Activated T-cell treated with anti-CD3 and anti-CD28 coated beads, Interleukin-2, amount 50 U/mL, for 1 hour (primary cell): ENCODE measurements at places on chromosomes 1 and 21.

- no peak for DNase-seq
Measured at GRCh38 chr1:192342842-192343241, 26.1 kb downstream of the RGS21 start.

- no peak for DNase-seq
Measured at GRCh38 chr1:18542351-18542750, 61.6 kb downstream of the KLHDC7A start.

GRCh38 chr1:26706315-26706714 is 10.5 kb downstream of the ARID1A start:
- DNase-seq, result no peak

DNA sequence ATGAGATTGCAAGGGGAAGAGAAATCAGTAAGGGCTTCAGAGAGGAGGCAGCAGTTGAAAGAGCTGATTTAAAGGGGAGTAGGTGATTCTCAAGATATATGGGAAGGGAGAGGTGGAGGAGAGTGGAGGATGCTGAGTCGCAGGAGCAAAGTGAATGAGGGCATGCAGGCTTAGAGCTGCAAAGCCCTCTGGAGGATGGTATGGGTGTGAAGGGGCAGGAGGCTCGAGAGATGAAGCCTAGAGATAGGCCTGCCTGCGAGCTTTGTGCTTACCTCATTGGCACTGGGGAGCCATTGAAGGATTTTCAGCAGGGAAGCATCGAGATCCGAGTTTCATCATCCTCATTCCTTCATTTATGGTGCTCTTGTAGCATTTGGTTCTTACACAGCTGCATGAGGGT is 15.8 kb upstream of the SH2D2A start:
- DNase-seq, result no peak

GRCh38 chr1:244394826-244395765 is 56.6 kb downstream of the ADSS2 start:
- no peak for DNase-seq

DNA sequence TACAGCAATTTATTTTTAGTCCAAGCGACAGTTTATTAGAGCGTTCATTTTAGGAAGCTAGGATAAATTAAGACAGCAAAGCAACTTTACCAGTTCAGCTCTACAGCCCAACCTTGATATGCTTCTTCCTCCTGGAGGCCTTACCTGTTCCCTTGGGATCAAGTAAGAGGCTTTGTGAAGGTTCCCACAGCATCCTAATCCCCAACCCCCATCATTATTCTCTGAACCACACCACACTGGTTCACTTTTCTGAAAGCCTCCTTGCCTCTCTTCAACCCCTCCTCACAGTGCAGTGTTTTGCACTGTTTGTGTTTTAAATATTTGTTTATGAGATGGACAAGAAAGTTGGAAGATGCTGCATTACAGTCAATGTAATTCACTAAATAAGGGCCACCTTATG is 126.3 kb upstream of the CXADR start:
- DNase-seq, result no peak

DNA sequence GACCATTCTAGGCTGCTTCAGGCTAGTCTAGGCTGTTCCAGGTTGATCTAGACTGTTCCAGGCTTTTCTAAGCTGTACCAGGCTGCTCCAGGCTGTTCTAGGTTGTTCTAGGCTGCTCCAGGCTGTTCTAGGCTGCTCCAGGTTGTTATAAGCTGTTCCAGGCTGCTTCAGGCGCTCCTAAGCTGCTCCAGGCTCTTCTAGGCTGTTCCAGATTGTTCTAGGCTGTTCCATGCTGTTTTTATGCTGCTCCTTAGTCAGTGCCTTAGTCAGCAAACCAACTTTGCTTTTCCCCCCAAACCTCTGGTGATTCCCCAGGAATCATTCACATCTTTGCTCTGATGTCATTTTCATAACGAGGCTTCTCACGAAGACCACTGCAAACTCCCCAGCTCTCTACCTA is 171.4 kb upstream of the GALNT2 start:
- no peak for DNase-seq

DNA sequence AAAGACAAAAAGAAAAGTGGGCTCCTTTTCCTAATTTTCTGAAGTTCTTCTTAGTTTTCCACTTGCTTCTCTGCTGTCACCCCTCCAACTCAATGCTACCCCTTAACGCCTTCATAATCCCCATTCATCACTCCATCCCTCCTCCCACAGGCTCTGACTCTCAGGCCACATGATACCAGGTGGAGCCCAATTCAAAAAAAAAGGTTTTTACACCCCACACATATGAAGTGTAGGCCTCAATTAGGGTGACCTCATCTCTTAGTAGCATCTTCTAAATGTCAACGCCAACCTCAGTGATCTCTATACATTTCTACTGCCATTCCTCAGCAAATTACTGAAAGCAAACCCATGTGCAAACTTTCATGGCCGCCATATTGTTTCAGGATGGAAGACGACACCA is 6.4 kb downstream of the SSBP3 start:
- no peak for DNase-seq

GRCh38 chr1:195763146-195763906 is 844.9 kb downstream of the KCNT2 start:
- DNase-seq, result no peak

DNA sequence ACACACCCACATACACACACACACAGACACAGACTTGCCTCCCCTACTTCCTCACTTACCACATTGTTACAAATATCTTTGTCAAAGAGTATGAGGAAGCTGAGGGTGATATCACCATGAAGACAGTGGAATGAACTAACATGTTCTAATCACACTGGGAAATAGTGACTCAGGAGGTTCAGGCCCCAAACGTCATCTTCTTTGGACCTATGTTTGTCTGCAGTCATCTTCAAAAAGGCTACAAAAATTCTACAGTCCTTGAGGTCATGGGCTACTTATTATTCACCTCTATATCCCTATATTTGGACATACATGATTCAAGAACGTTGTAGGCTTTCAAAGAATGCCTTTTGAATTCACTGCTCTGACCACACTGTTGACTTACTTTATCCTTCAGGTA is 2.1 kb upstream of the LCE2C start:
- no peak for DNase-seq

DNA sequence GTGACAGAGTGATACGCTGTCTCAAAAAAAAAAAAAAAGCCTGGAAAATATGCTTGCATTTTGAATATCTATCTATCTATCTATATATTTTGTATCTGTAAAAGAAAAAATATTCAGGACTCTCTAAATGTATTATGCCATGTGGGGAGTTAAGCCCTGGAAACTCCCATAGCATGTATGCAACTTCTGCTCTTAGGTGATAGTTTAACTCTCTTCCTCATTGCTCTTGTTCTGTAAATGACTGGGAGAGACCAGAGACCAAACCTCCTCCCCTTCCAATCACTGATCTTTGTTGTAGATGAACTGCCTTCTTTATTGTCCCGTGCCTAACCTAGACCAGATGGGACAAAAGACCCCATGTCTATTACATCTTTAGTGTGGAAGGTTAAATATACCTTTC is 37.6 kb upstream of the CAMTA1 start:
- no peak for DNase-seq

DNA sequence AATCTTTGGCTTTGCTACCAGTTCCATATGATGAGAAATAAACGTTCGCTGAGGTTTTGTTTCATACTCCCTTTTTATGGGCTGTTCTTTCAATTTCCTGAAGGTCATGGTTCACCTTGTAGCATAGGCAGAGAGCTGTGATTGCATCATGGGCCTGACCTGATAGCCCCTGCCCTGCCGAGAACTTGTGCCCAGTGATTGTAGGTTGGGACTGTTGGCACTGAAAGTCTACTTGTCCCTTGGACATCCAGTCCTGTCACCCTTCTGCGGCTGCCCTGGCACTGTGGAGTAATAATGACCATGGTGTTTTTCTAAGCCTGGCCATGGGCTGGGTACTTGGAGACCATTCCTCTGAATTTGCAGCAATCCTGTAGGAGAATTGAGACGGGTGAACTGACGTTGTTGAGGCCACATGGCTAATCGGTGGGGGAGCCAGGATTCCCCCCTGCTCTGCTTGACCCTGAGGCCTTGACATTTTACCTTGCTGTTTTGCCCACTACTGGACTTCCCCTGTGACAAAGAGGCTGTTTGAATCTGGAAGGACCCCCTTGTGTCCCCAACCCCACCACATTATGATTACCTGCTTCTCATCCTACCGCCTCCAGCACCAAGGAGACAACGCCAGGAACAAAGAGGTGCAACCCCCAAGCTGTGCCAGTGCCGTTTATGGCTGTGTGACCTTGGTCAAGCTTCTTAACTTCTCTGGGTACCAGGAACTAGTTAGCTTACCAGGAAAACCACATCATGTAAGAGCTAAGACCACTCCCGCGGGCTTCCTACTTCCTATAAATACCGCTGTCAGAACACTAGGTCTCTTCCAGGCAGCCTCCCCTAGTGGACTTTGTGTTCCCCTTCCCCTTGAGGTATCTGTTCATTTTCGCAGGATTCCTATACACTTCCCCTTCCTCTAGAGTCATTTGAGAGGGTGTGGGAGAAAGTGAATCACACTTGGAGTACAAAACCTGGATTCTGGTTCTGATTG is 23.4 kb downstream of the SESN2 start:
- no peak for DNase-seq

- DNase-seq, result no peak
Measured at GRCh38 chr1:221188458-221188857, 309.2 kb downstream of the HLX start.

- DNase-seq, result peak; percentile 2
Measured at GRCh38 chr1:125064481-125064880, 3879.7 kb downstream of the SRGAP2C start.

- no peak for DNase-seq
Measured at GRCh38 chr1:74650561-74650960, 23.0 kb downstream of the ERICH3 start.

GRCh38 chr1:10387677-10388386 is 11.0 kb upstream of the PGD start:
- no peak for DNase-seq

DNA sequence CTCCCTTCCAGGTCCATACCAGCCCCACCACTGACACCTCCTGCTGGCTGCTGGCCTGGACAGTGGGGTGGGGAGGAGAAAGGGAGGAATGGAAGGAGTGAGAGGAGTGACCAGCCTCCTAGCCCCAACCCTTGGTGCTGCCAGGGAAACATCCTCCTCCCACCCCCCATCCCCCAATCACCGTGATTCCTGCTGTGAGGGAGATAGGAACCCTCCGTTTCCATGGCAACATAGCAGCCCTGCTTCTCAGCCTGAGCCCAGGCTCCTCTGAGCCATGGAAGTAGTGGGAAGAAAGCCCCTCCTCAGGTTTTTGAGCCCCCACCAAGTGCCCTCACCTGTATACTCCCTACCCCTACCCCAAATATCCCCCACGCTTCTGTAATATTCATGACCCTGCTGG is 44.4 kb upstream of the SCMH1 start:
- no peak for DNase-seq

DNA sequence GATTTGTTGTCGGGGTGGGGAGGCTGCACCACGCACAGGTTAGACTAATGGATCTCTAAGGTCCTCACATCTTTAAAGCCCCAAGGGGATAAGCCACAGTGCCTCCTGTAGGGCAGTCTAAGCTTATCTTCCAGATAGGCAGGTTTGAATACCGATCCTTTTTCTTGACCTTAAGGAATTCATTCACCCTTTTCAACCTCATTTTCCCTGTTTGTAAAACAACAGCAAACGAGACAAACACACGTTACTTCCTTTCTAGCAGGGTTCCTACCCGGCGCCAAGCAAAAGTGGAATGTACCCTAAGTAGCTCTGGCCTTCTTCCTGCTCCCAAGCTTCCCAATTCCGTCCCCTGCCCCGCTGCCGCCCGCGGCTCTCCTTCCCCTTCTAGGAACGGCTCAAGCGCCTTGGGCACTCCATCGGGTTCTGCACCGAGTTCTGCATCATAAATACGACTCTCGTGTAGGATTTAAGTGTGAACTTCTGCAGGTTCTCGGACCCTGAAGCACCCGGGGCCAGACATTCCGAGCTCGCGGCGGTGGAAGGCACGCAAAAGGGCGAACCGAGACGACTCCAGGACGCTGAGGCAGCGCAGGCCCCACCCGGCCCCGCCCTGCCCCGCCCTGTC is 548 bp upstream of the CDC20 start:
- DNase-seq, result no peak

GRCh38 chr1:11695861-11696260 is 4.4 kb downstream of the DRAXIN start:
- no peak for DNase-seq

DNA sequence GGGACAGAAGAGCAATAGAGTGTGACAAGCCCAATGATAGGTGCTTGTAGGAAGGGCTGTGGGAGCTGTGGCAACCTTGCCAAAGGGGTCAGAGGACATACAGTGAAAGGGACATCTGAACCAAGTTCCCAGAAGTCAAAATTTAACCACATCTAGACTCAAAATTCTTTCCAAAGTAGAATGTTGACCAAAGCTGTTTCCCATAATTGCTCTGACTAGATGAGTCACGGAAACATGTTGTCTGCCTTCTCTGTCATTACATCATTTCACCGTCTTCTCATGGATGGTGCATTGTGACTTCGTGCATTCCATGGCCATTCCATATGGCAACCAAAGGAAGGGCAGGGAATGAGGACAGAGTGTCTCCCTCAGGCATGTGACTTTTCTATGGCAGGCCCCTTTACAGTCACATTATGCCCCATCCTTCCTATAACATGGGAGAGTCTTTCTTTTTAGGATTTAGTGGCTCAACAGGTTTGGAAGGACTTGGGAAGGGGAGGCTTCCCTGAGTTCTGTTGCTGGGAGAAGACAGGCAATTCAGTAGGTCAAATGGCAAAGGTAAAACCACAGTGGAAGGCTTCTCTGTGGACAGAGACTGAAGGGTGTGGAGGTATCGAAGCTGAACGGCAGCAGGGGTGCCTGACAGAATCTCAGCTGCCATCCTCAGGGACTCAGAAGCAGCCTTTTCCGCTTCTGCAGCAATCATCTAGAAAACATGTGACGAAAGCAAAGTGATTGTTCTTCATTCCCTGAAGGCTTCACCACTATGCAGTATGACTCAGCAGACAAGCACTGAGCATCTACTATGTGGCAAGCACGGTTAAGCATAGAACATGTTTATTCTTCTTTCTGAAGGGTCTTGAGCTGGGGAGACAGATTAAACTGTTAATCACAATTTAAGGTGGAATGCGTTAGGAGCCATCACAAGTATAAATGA is 24.7 kb downstream of the NPHS2 start:
- no peak for DNase-seq

DNA sequence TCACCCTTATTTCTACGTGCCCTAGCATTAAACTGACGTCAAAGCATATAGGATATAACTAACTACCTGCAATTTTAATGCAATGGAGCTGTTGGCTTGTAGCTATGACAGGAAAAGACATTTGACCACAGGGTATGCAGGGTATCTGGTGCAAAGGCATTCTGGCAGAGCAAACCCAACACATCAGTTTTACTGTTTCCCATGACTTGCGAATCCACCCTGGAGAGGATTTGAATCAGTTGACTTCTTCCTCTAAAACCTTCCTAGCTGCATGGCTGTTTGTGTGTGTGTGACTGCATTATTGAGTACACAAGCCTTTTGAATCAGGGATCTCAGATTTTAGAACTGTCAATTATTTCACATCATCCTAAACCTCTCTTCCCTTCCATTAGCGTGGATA is 41.7 kb upstream of the SYT14 start:
- DNase-seq, result no peak

- no peak for DNase-seq
Measured at GRCh38 chr1:47751193-47751592, 246.0 kb downstream of the TRABD2B start.

- DNase-seq, result no peak
Measured at GRCh38 chr1:173405834-173406233, 71.3 kb upstream of the PRDX6 start.

GRCh38 chr21:20527731-20528460 is 470.3 kb upstream of the NCAM2 start:
- DNase-seq, result no peak
